ENCODE measurements at places on chromosomes 12 and 14.

DNA sequence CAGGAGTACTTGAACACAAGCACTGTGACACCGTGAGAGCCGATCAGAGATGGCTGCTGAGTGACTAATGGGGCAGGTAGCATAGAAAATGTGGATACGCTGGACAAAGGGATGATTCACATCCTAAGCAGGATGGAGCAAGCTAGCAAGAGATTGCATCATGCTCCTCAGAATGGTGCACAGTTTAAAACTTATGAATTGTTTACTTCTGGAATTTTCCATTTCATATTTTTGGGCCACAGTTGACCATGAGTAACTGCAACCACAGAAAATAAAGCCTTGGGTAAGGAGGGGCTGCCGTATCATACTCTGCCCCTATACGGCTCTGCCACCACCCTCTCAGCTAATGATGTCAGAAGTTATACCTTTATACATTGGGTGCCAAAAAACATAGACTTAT is 23.3 kb upstream of the MARK3 start:
- peak; percentile 98 for DNase-seq

- peak; percentile 93 for DNase-seq
Measured at GRCh38 chr12:112386726-112387125, 4.5 kb upstream of the HECTD4 start.

DNA sequence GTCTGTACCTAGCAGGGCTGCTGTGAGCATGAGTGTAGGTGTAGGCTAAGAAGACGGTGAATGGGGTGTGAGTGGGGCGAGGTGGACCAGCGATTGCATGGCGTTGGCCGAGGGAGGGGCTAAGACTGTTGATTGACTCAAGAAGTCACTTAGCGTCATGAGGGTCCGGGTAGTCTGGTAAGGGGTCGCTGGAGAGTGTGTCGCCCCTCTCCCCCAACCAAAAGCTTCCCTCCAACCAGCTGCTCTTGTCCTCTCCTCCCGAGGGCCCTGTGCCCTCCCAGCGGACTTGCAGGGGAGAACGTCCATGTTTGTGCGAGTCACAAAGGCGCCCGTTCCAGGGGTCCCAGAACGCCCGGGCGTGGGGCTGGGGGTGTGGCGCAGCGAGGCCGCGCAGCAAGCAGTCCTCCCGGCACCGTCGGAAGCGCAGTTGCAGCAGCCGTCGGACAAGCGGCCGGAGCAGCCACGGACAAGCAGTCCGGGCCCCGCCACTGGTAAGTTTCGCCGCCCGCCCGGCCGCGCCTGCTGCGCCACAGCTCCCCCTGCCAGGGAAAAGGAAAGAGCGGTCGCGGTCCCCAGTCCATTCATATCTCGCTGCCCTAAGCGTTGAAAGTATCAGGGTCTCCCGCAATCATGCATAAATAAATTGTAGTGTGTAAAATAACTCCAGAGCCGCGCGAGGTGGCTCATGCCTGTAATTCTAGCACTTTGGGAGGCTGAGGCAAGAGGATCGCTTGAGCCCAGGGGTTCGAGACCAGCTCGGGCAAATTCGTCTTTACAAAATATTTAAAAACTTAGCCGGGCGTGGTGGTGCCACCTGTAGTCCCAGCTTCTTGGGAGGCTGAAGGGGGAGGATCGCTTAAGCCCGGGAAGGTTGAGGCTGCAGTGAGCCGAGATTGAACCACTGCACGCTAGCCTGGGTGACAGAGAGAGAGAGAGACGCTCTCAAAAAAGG is at the start of gene CCDC63:
Gene CCDC63 (plus strand): TSS at position 373 of the 952 bp plus-strand sequence. CDS start 5,968 bp downstream, outside the sequence.
- peak; percentile 52 for DNase-seq

GRCh38 chr12:124321556-124322270 is 26.8 kb downstream of the RFLNA start:
- no peak for DNase-seq

DNA sequence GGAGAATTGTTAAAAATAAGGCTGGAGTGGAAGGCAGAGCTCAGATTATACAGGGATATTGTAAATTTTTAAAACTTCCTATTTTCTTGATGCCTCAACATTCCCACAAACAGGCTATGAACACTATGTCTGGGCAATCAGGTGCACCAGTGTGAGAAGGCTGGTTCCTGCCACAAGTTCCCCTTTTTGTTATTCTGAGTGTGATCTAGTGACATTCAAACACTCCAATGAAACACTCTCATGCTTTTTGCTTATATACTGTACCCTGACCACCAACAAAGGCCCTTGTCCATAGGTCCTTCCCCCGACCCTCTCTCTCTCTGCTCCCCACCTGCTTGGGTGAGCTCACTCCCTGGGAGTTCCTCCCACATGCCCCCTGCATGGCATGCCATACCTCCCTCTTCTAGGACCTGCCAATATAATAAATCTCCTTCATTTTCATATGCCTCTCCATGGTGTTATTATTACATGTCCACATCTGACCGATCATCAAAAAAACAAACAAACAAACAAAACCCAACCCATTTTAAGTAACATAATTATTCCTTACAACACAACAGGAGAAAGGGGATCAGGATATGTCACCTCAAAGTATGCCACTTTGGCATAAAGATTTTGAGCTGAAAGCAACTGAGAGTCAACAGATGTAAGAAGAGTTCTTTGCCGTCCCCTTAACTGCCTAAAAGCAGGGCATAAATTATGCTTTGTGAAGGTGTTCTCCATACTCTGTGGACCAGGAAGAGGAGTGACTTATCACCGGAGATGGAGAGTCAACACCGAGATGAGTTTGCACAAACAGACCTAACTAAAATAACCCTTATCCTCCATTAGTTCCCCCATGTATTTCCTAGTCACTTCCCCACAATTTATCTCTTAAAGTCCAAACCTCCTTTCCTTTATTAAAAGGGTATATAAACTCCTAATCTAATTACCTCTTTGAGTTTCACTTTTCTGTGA is 42.5 kb upstream of the CATSPERB start:
- DNase-seq = no peak

GRCh38 chr12:55724226-55724939 is 4.2 kb downstream of the RDH5 start:
- DNase-seq = peak; percentile 85

GRCh38 chr12:58081488-58081887 is 140.1 kb downstream of the ATP23 start:
- no peak for DNase-seq

DNA sequence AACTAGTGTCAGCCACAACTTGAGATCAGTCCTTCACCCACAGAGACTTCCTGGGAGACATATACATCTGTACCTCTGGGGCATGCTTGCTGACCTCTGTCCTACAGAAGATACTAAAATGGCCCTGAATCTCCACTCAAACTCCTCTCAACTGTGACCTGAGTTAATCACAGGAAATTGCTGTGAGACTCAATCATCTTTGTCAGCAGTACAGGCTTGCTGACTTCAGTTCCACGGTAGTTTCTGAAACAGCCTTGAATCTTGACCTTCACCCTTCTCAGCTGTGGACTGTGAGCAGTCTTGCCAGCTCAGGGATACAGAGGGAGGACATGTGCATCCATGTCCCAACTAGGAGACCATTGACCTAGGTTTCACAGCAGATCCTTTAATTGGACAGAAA is 1.4 kb upstream of the KLRC1 start:
- peak; percentile 32 for DNase-seq

DNA sequence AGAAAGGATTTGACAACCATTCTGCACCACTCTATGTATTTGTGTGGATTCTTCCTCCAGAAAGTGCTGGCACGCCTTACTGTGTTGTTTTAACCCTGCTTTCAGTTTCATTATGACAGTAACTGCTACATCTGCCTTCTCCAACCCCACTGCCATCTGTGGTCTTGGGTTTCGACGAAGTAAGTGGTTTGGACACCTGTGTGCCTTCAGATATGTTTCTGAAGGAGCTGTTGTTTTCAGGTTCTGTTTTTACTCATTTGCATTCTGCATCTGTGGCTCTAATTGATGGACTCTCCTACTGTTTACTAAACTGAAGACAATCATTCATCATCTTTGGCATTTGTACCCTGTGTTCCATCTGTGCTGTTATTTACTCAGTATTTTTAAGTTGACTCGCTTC is 4.1 kb downstream of the TSHR start:
- peak; percentile 1 for DNase-seq

DNA sequence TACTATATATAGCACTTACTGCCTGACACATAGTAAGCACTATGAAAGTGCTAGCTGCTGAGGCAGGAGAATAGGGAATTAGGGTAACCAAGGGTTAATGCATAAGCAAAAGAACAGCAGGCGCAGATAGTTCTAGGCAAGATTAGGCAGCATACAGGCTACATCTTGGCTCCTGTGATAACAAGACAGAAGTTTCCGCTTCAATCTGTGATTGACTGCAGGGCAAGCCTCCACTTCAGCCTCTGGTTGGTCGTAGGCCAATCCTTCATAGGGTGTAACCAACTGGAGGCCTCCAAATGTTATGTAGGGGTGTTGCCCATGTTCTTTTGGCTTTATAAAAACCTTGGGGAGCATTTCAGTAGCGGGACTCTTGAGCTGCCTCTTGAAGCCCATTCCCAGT is 46.9 kb downstream of the KLHL28 start:
- peak; percentile 79 for DNase-seq

DNA sequence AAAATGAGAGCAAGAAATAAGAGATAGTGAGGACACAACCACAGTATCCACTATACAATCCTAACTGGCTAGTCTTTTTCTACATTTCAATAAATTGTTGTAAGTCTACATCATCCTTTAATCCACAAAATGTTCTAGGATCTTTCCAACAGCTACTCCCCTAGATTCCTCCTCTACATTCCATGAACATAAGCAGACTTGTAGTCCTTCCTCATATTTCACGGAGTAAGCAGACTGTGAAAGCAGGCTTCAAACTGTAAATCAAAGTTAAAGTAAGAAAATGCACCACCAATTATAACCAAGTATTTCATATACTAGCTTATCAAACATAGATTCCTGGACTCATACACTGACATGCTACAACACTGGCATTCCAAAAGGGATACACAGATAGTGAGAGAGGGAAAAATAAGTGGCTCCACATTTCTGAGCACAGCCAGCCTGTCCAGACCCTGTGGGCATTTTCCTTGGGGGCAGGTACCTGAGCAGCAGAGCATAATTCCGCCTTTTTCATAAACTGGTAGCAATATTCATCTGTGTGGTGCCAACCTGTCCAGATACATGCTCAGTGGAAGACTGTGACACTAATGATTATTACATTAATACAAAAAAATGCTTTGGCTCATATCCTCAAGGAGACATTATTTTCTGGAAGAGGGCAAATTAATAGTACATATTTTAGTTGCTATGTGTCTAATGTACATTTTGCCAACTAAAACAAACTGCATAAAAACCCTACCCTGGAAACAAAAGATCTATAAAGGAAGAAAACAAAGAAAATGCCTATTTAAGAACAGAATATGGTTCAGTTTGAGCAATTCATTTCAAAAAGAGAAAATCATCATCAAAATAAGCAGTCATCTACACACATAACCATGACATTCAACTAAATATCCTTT is 113.3 kb upstream of the FSCB start:
- no peak for DNase-seq

DNA sequence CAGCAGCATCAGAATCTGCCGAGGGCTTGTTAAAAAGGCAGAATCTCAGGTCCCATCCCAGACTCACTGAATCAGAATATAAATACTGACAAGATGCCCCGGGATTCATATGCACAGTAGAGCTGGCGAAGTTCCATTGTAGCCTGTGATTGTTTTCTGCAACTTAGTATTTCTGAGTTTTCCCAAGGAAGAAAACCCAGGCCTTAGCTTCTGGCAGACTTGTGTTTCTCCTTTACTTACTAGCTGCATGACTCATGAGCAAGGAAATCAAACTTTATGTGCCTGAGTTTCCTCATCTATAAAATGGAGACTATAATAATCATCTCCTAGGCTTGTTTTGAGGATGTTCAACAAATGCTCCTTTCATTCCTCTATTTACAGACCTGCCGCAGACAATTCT is 278.5 kb upstream of the PLEKHG7 start:
- DNase-seq = peak; percentile 42

- no peak for DNase-seq
Measured at GRCh38 chr12:79591988-79592387, 98.8 kb downstream of the PAWR start.

DNA sequence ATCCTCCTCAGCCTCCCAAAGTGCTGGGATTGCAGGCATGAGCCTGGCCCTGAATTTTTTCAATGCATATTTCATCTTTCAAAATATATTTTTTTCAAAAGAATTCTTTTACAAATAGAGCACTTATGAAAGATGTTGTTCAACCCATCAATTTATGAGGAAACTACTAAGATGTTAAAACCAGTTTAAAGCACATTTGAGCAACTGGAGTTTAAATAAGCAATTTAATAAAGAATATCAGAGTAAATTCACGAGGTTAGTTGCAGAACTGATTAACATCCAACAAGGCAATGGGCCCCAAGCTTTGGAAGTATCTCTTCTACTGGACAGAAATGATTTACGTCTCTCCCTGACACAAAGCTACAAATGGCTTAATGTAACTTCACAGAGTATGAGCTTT is 23.3 kb downstream of the GLT1D1 start:
- DNase-seq = no peak

- no peak for DNase-seq
Measured at GRCh38 chr12:93583627-93584392, 11.3 kb downstream of the SOCS2 start.

DNA sequence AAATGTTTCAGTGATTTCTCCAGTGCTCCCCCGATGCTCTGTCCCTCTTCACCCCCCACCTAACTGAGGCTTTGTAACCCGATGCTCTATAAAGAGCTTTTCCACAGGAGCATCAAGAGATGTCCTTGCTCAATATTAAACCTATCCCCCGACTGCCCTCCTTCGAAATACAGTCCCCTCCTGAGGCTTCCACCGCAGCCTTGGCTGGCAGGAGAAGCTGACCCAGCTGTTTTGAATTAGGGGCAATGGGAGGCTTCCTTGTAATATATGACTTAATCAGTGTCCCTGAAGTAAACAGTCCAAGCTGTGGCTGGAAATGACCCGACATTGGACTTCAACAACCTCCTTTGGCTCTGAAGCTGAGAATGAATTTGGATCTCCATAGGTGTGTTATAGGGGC is 62.4 kb downstream of the TMEM30B start:
- no peak for DNase-seq

GRCh38 chr12:27279826-27280225 is 35.7 kb downstream of the STK38L start:
- DNase-seq = no peak

DNA sequence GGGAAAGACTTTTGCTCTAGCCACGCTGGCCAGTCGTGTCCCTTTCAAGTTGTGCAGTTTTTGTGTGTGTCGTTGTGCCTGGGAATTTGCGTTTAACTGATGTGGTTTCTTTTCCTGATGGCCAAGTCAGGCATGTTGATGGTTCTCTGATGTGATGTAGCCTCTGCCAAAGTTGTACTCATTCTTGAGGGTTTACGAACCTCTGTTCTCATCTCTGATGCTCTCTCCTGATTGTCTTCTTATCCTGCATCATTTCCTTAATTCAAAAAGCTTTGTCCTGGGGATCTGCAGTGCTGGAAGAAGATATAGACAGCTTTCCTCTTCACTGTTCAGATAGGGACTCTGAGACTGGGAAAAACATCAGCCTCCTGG is 25.4 kb downstream of the CD9 start:
- no peak for DNase-seq

DNA sequence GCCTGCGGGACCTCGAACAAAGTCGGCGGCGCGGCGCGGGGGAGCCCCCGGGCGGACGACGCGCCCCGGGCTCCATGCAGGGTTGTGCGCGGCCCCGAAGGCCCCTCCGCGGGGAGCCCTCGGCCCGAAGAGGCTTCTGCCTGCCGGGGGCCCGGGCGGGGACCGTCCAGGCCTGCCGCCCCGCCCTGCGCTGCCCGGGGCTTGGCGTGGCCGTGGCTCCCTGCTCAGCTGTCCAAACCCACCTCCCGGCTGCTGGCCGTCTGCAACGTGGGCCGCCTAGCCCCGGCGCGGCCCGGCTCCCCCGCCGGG is 670 bp downstream of the DYRK2 start:
- no peak for DNase-seq
